ENCODE measurements at places on chromosomes 7 and 10.

GRCh38 chr7:129213828-129214227, 11.0 kb upstream of the AHCYL2 start:
- DNase-seq: no peak

- no peak for DNase-seq
These were observed 264.4 kb upstream of the MKI67 start for GRCh38 chr10:128390596-128390995.

GRCh38 chr10:23535381-23535780, 96.5 kb downstream of the OTUD1 start:
- no peak for DNase-seq

GRCh38 chr10:108187408-108188012, 1023.0 kb upstream of the SORCS1 start:
- DNase-seq: no peak

GRCh38 chr10:31578181-31578852, 259.3 kb downstream of the ZEB1 start:
- no peak for DNase-seq

DNA sequence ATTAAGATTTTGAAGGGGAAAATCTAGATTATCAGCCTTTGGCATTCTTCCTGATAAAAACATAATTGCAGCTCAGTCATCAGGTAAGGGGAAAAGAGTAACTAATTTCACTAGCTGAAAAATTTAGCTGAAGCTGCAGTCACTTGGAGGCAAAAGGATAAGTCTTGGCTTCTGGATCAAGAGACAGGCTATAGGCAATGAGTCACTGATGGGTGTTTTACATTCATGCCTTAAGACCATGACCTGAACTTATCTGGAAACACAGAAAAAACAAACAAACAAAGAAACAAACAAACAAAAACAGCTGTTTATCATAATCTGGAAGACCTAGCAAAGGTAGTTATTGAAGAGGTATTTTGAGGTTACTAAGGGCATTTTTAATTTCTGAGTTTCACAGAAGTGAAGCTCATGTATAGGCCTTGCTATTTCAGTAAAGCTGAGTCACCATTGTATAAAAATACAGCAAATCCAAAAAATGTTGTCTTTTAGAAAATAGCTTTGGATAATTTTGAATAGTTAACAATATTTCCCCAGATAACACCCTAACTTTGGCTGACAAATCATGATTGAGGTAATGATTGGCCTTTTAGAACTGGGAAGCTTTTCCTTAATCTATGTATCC, 40.3 kb downstream of the ZNF22 start:
- no peak for DNase-seq

GRCh38 chr7:156918635-156919034, 25.7 kb upstream of the LMBR1 start:
- no peak for DNase-seq

DNA sequence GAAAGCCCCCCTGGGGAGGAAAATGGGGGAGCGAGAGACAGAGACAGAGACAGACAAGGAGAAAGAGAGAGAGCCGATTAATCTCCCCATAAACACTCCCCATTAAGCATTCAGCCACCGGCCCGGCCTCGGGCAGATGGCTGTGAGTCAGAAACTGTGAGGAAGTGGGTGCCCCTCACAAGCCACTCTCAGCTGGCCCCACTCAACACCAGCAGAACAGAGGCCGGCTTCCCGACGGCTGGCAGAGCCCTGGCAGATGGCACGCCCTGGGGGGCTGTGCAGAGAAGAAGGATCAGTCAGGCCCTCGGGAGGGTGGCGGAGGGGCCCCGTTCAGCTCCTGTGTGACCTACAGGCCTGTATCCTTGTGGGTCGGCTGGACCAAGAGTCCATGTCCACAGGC, 41.2 kb downstream of the CAMK2B start:
- no peak for DNase-seq

GRCh38 chr10:3169673-3170072, 2.9 kb downstream of the PITRM1 start:
- no peak for DNase-seq

Data from NCI-H1105 (cell line).